ENCODE measurements at places on chromosomes 2 and 18. TPM values are rescaled to one million over a fixed set of nuclear protein-coding genes. Genes with fewer than 3 reads are reported as not detected.
A peak's percentile ranks its signal among the peaks of the same experiment; 100 is the strongest.

The TUBA3E gene
- not detected for total RNA-seq

GRCh38 chr2:231992888-231993287 is 31.4 kb downstream of the DIS3L2 start:
- no peak for DNase-seq

DNA sequence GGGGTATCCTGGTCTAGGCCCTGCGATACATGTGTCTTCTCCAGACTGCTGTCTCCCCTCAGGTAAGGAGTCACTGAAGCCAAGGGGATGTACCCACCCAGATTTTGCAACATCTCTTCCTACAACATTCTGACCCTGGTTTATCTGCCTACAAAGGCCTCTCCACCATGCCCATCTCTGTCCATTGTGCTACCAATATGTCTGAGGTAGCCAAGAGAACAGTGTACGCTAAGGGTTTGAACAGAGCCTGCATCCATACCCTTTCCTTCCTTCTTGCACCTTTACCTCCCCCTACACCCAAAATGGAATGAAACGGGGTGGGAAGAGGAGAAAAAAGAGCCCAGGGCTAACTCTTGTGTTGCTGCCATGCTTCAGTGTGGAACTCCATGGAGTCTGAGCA is 11.9 kb downstream of the ZC3H15 start:
- DNase-seq: no peak

GRCh38 chr2:64784168-64785061 is 130.7 kb upstream of the SERTAD2 start:
- DNase-seq: no peak

DNA sequence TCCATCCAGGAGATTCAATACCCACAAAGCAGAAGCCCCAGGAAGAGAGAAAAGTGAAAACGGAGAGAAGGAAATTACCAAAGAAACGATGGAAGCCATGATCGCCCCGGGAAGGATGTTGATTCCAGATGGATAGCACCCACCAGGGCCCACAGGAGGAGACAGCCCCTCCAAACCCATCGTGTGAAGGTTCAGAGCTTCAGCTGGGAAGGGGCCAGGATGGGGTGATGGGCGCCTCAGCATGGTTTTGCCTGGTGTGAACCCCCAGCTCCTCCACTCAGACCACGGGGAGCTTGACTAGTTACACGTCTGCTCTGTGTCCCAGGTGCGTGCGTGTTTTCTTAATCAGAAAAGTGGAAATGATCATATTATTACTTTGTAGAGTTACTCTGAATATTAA is 264.5 kb downstream of the EIPR1 start:
- no peak for DNase-seq

The ANKAR gene
- total RNA-seq: 3.4 TPM

The SCN7A gene
- not detected for total RNA-seq

DNA sequence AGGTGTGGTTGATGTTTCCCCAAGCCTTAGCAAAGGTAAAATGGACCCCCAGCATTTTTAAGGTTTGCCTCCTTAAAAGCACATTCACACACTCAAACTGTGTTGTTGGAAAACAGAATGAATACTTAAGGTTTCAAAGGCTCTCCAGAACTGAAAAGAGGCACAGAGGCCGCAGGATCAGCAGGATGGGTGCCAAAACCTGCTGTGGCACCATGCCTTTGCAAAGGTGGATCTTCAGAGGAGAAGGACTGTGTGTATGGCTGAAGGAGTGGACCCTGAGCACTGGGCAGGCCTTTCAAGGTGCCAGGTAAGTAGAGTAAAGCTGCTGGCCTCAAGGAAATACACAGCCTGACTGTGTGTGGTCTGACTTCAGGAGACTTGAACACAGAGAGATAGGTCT is 127.3 kb downstream of the XRCC5 start:
- DNase-seq: peak; percentile 30

DNA sequence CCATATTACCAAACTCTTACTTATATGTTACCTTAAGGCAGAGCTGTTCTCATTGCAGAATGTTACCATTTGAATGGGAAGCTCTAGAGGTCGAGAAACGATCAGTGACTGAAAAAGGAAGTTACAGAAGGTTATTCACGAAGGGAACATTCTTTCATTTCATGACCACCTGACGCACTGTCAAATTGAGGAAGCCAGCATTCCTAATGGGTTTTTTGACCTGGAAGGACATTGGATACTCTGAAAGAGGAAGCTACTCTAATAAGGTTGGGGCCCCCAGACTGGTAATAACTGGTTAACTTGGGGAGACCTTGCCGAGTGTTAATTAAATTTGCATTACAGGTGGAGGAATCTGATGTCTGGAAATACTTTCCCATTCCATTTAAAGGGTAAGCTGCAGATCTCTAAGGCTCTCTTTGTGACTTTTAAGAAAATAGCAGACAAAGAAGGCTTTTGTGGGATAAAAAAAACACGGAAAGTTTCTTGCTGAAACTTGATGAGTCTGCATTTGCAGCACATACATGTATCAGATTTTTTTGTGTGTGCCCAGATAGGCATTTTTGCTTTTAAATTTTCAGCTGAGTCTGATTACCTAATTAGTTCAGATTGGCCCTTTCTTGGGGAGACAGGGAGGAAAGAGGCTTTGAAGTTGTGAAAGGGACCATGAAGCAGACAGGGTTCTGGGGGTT is 137.1 kb downstream of the LTBP1 start:
- DNase-seq: no peak

GRCh38 chr2:234753701-234754100 is 198.1 kb upstream of the SH3BP4 start:
- no peak for DNase-seq

DNA sequence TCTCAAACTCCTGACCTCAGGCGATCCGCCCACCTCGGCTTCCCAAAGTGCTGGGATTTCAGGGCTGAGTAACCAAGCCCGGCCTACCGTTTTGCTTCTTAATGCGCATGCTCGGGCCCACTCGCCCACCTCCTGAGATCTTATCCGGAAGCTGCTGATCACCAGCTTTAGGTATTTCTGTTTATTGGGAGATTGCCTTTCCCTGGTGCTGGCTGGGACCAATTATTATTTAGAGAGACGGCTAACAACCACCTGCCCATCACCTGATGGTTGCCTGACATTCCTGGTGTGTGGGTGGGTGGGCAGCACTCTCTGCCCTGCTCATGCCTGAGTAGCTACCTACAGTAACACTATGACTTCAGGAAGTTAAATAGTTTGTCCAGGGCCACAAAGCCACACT is 56.3 kb upstream of the ZNF532 start:
- DNase-seq: no peak

The SLC40A1 gene
- 0.78 TPM for total RNA-seq

Measured in activated CD4-positive, alpha-beta T cell treated with anti-CD3 and anti-CD28 coated beads, Interleukin-2, amount 10 ng/mL, durations not matched to agents 24 days and 14 days (primary cell).